ENCODE measurements at places on chromosomes 7 and 10. TPM values are rescaled to one million over a fixed set of nuclear protein-coding genes. Genes with fewer than 3 reads are reported as not detected.

Gene HOXA9
- total RNA-seq = 0.73 TPM

Gene ARHGAP12
- 25.5 TPM for total RNA-seq

Gene PPP1R17
- total RNA-seq = not detected

Gene ASNS
- 52.5 TPM for total RNA-seq

DNA sequence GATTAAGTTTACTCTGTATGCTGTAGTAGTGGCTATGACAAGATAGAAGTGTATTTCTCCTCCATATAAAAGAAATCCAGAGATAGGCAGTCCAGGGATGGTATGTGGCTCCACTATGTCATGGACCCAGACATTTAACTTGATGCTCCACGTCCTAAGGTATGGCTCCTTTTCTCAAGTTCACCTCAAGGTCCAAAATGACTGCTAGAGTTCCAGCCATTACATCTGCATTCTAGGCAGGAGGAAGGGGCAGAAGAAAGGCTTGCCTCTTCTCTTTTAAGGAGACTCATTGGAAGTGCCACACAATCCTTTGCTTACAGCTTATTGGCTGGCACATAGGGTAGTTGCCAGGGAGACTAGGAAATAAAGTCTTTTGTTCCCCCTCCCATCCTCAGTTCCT is 27.7 kb upstream of the ATXN7L1 start:
- H3K4me1 ChIP-seq = no peaks in the 10 kb centered on the region
- no peak for DNase-seq
- no peak overlapping the region for H3K4me3 ChIP-seq
- H3K27me3 ChIP-seq = no peaks in the 10 kb centered on the region
- H3K36me3 ChIP-seq = no peaks in the 10 kb centered on the region

DNA sequence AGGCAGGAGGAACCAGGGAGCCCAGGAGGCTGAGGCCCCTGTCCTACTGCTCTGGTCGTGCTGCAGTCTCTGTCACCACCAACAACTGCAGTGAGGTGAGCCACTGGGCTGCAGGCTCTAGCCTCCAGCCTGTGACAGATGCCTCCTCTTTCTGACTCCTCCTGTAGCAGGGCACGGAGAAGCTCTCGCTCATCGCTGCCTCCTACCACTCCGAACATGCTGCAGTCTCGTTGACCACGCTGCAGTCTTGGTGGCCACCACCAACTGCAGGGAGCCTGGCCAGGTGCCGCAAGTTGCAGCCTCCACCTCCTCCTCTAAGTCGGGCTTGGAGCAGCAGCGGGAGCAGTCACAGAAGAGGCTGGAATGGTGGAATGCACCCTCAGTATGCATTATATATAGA is 22.1 kb upstream of the VOPP1 start:
- no peak overlapping the region for H3K4me3 ChIP-seq
- no peaks in the 10 kb centered on the region for H3K27me3 ChIP-seq
- H3K4me1 ChIP-seq = peaks cover 12% of the 10 kb centered on the region
- H3K36me3 ChIP-seq = no peaks in the 10 kb centered on the region

DNA sequence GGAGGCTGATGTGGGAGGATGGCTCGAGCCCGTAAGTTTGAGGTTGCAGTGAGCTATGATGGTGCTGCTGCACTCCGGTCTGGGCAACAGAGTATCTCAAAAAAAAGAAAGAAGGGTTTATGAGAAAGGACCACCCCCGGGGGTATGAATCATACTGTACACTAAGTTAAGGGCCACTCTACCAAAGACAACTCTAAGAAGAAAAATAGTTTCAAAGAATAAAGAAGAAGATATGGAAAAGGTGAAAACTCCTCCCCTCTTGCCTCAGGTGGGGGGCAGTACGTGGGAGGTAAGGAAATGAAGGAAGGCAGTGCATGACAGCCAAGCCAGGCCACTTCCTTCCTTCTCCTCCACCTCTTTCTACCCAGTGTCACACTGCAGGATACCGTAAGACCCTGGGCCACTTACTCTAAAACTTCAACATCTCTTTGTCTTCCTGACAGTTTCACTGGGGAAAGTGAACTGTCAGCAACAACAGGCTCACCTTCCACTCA is 61.3 kb downstream of the PIP4K2A start:
- no peak overlapping the region for H3K4me3 ChIP-seq
- peaks cover 18% of the 10 kb centered on the region for H3K4me1 ChIP-seq
- DNase-seq = no peak

DNA sequence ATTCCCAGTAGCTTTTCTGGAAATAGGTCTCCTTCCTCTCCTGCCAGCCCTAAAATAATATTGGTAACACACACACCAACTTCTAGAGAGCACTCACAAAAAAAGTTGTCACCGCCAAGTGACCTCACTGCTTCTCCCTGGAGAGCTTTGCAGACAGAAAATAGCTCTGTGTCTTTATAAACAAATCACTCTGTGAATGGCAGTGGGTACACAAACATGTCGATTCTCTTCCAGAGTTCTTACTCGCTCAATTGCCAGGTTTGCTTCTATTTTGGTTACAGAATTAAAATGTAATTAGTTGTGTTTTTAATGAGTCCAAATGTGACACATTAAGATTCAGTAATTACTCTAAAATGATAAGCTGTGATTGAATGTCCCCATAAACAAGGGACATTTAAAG is 649.2 kb upstream of the C7orf33 start:
- no peak overlapping the region for H3K4me3 ChIP-seq
- no peaks in the 10 kb centered on the region for H3K27me3 ChIP-seq
- H3K4me1 ChIP-seq = no peaks in the 10 kb centered on the region
- peak; percentile 16 for DNase-seq
- no peaks in the 10 kb centered on the region for H3K36me3 ChIP-seq

GRCh38 chr10:104622598-104623209 is 18.4 kb upstream of the SORCS3 start:
- no peaks in the 10 kb centered on the region for H3K4me1 ChIP-seq
- no peak for DNase-seq
- no peak overlapping the region for H3K4me3 ChIP-seq
- H3K27ac ChIP-seq = no peak overlapping the region
- no peaks in the 10 kb centered on the region for H3K36me3 ChIP-seq

DNA sequence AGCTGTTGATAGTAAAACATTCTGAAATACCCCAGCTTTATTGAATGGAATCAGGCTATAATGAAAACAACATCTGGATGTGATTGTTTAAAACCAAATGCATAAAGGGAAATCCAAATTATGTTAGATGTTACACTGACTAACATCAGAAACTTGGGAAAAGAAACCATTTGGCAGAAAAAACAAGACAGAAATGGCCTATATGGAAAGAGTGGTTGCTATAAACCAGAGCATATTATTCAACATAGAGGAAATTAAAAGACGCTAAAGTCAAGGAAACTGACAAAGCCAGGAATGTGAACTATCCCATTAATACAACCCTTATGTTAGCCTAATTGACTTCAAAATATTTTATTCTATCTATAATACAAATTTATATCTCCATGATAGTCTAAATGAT is 53.0 kb upstream of the CABCOCO1 start:
- H3K27ac ChIP-seq = no peak overlapping the region
- H3K4me3 ChIP-seq = no peak overlapping the region
- no peaks in the 10 kb centered on the region for H3K4me1 ChIP-seq

DNA sequence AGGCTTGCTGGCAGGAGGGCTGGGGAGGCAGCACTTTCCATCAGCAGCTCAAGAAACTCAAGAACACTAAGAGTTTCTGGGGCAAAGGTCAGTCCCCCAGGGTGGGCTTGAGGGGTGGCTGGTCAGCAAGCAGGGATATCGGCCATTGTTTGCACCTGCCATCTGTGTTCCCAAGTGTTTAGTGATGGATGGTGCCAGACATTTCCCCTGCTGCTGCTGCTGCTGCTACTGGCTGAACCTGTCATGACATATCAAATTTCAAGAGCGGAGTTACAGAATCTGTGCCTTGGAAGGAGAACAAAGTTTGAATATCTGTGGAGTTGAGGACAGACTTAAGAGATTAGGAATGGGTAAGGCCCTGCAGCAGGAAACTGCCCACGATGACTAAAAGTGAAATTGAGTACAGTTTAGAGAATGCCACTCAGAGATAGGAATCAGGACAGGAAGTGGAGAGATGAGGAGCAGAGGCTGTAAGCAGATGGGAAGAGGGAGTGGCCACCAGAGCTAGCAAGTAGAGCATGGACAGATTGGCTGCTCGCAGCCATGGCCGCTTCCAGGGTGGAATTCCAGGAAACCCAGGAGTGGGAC is 39.2 kb upstream of the PPP1R3C start:
- no peak overlapping the region for H3K4me3 ChIP-seq
- no peaks in the 10 kb centered on the region for H3K27me3 ChIP-seq
- no peaks in the 10 kb centered on the region for H3K4me1 ChIP-seq
- no peak overlapping the region for H3K27ac ChIP-seq
- no peaks in the 10 kb centered on the region for H3K36me3 ChIP-seq

- no peak for DNase-seq
- H3K36me3 ChIP-seq = no peaks in the 10 kb centered on the region
- H3K27me3 ChIP-seq = no peaks in the 10 kb centered on the region
- peaks cover 4% of the 10 kb centered on the region for H3K4me1 ChIP-seq
- no peak overlapping the region for H3K4me3 ChIP-seq
- H3K27ac ChIP-seq = no peak overlapping the region
Measured at GRCh38 chr7:93559639-93560491, 14.7 kb downstream of the CALCR start.

DNA sequence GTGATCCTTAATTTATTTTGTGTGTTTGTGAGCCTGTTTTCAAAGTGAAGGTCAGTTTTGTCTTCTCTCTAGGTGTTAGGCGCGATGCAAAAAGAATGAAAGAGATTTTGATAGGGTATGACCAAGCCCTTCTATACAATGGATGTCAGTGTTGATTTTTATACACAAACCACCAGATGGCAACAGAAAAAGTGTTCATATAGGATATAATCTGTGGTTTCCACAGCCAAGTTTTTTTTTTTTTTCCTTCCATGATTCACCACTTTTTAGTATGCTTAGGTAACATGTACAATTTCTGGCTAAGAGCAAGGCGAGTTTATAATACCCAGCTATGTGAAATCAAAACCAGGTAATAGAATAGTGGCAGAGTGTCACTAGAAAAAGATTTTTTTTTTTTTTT is 8.1 kb downstream of the SDK1 start:
- no peaks in the 10 kb centered on the region for H3K36me3 ChIP-seq
- no peak overlapping the region for H3K27ac ChIP-seq
- DNase-seq = no peak
- H3K4me3 ChIP-seq = no peak overlapping the region
- no peaks in the 10 kb centered on the region for H3K4me1 ChIP-seq

DNA sequence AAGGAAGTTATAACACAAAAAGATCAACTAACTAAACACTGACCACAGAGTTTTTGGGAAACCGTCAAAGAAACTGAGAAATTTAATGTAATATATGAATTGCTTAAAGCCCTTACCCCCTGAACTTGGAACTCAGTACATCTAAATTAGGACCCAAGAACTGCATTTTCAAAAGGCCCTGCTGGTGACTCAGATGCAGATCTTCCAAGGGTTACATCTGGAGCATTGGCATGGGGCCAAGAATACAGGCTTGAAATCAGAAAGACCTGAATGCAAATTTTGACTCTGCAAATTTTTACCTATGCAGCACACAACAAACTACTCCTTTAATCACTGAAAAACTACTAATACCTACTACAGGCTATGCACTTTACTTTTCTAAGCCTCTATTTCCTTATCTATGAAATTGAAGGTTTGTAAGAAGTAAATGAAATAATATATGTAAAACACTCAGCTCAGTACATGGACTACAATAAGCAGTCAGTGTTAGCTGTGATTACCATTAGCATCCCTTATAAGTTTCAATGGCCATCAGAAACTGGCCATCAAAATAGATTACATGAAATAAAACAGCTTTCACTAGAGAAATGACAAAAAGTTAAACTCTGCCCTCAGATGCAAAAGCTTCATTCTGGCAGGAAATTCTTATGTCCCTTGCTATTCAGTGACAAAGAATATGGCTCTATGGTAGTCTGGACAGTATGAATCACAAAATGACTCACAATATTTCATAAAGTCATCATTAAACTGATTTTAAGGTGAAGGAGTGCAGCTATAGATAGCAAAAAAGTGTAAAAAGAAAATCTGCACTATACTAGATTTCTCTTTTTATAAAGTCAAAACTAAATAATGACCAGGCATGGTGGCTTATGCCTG is 43.6 kb downstream of the NSUN6 start:
- peaks cover 5% of the 10 kb centered on the region for H3K4me1 ChIP-seq
- no peak overlapping the region for H3K4me3 ChIP-seq
- H3K27ac ChIP-seq = no peak overlapping the region
- H3K36me3 ChIP-seq = peaks cover 14% of the 10 kb centered on the region

GRCh38 chr10:111273635-111274034 is 196.8 kb downstream of the ADRA2A start:
- no peak overlapping the region for H3K27ac ChIP-seq
- H3K36me3 ChIP-seq = no peaks in the 10 kb centered on the region
- H3K4me1 ChIP-seq = no peaks in the 10 kb centered on the region
- no peak for DNase-seq
- no peak overlapping the region for H3K4me3 ChIP-seq
- H3K27me3 ChIP-seq = no peaks in the 10 kb centered on the region

GRCh38 chr10:124092250-124092859 is 1.0 kb downstream of the CHST15 start:
- no peak for DNase-seq
- peak overlapping the region; percentile 92 for H3K27ac ChIP-seq
- no peaks in the 10 kb centered on the region for H3K36me3 ChIP-seq
- H3K4me3 ChIP-seq = peak overlapping the region; percentile 75
- H3K27me3 ChIP-seq = no peaks in the 10 kb centered on the region
- H3K4me1 ChIP-seq = peaks cover 68% of the 10 kb centered on the region

DNA sequence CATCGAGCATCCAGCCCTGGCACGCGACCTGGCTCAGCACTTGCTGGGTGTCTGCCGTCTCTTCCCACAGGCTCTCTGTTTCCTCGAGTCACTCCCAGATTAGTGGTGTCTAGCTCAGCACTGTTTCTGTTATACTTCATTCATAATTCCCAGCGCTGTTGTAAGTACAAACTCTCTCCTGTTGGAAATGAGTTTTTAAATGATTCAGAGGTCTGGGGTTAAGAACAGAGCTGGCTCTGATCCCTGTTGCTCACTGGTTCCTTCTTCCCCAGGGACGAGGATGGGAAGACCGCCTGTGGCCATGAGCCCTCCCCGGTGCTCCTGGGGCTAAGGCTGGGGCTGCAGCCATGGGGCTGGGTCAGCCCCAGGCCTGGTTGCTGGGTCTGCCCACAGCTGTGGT is 17.3 kb upstream of the C10orf95 start:
- DNase-seq = no peak
- H3K36me3 ChIP-seq = no peaks in the 10 kb centered on the region
- H3K27me3 ChIP-seq = no peaks in the 10 kb centered on the region
- peaks cover 34% of the 10 kb centered on the region for H3K4me1 ChIP-seq
- H3K27ac ChIP-seq = peak overlapping the region; percentile 22
- no peak overlapping the region for H3K4me3 ChIP-seq

- no peak overlapping the region for H3K4me3 ChIP-seq
- DNase-seq = no peak
- no peak overlapping the region for H3K27ac ChIP-seq
- no peaks in the 10 kb centered on the region for H3K4me1 ChIP-seq
Measured at GRCh38 chr7:101999393-101999792, 182.0 kb downstream of the CUX1 start.

- H3K4me3 ChIP-seq = no peak overlapping the region
- no peaks in the 10 kb centered on the region for H3K27me3 ChIP-seq
- no peaks in the 10 kb centered on the region for H3K36me3 ChIP-seq
- H3K4me1 ChIP-seq = no peaks in the 10 kb centered on the region
Measured at GRCh38 chr7:133784486-133785001, 342.6 kb upstream of the LRGUK start.

GRCh38 chr7:151743481-151743983 is 133.4 kb downstream of the PRKAG2 start:
- no peak overlapping the region for H3K4me3 ChIP-seq
- no peak for DNase-seq
- peaks cover 12% of the 10 kb centered on the region for H3K4me1 ChIP-seq
- no peaks in the 10 kb centered on the region for H3K36me3 ChIP-seq
- H3K27ac ChIP-seq = no peak overlapping the region
- no peaks in the 10 kb centered on the region for H3K27me3 ChIP-seq
